ENCODE measurements at places on chromosomes 3 and 15.

- DNase-seq: no peak
These were observed 98.9 kb downstream of the APBA2 start for GRCh38 chr15:28984421-28985315.

GRCh38 chr15:80619680-80620079 lies 75.4 kb upstream of the ABHD17C start:
- no peak for DNase-seq

DNA sequence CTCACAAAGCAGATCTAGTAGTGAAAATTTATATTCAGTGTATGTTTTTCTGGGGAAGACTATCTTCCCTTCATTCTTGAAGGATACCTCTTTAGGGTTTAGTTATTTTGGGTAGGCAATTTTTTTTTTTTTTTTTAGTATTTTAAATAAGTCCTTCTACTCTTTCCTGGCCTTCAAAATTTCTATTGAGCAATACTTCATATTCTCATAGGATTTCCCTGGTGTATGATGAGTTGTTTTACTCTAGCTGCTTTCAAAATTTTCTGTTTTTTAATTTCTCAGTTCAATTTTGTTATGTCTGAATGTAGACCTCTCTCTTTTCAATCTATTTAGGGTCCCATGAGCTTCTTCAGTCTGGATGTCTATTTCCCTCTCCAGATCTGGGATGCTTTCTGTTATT lies 74.3 kb upstream of the PLSCR4 start:
- DNase-seq: no peak

- DNase-seq: no peak
These were observed 7.3 kb upstream of the BCL2A1 start for GRCh38 chr15:79978260-79978654.

GRCh38 chr3:41690766-41691563 lies 270.9 kb downstream of the ULK4 start:
- no peak for DNase-seq

DNA sequence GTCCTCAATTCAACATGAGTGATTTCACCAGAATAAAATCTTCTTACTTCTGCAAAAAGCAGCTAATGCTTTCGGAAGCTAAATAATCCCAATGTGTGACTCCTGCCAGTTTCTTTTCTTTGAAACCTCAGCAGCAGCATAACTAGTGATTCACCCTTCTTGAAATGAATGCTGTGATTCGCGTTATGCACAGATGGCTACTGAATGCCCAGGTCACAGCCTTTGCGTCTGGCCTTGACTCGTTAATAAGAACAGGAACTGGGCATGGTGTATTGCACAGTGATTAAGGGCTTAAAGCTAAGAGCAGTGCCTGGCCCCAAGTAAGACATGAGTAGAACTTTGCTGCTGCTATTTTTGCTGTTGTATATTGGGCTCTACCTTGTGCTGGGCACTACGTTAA lies 19.0 kb downstream of the CGNL1 start:
- DNase-seq: no peak

DNA sequence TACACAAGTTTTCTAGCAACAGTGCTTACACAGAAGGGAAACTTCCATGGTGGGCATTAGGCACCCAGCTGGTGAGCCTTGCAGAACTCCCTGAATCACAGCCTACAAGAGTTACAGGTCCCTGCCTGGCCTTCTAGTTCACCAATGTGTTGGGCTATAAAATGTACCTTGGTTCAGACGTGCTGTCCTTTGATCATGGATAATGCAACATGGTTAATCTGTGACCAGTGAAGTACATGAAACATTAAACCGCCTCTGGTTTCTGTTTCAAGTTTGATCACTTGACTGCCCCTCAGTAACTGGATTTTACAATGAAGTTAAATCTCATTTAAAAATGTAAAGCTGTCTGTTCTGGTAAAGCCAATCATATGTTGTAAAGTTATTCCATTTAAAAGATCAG lies 51.8 kb downstream of the FMN1 start:
- no peak for DNase-seq

DNA sequence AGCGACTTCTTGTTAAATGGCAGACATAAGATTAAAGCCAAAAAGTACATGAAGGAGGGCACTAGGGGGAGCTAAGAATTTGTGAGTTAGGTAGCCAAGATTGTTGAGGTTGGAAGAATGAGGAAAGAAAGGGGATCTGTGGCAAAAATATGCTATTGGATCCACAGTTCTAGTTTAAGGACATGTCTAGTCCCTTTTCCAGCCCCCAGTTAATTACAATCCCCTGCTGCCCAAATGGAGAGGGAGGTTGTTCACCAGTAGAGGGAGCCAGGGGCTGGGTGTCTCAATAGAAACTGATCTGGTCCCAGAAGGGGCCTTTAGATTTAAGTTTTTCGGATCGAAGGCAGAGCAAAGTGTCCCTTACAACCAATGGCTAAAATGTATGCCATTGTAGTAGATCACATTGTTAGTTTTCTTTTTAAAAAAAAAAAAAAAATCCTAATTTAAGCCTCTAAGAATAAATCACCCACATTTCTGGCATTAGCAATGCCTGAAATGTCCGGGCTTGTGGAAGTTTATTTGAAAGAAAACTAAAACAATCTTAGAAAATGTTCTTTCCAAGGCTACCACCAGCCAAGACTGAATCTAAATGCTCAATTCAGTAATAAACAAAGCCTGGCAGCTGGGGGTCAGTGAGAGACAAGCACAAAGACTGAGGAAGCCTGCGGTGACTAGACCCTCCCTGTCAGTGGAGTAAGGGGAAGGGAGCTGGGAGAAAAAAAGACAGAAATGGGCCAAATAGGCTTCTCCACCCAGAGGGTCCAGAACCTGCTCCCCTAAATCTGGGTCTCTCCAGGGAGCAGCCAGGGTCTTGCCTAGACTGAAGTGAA lies 7.1 kb downstream of the COL8A1 start:
- DNase-seq: no peak

DNA sequence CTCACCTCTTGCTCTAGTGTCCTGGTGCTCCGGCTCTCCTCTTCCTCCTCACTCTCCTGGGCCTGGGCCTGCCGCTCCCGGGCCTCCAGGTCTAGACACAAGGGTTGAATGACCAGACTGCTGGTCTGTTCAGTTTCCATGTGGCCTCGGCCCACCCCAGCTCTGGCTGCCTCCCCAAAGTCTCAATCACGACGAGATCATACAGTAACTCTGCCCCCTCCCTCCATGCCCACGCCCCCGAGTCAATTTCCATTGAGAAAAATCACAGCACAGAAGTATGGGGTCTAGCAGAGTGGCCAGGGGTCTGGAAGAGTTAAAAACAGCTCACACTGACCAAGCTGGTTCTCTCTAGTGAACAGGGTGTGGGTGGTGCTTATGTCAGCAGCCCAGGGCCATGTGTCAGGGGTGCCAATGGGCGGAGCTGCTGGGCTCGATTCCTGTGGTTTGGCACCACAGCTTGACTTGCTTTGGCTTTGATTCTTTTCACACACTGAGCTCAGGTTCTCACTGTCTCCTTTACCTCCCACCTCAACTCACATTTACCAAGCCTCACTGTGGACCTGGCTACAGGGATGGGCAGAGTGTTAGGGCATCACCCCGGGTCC lies 6.9 kb downstream of the C15orf62 start:
- no peak for DNase-seq

- no peak for DNase-seq
These were observed 153.6 kb downstream of the TMEM108 start for GRCh38 chr3:133191818-133192217.

DNA sequence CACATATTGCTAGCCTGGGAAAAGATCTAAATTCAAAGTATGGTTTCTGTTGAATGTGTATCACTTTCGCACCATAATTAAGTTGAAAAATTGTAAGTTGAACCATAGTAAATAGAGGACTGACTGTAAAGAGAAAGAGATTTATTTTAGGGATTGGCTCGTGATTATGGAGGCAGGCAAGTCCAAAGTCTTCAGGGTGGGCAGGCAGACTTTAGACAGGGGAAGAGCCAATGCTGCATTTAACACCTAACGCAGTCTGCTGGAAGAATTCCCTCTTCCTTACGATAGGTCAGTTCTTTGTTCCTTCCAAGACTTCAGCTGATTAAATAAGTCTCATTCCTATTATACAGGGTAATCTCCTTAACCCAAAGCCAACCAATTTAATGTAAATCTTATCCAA lies 15.8 kb downstream of the C3orf85 start:
- no peak for DNase-seq

DNA sequence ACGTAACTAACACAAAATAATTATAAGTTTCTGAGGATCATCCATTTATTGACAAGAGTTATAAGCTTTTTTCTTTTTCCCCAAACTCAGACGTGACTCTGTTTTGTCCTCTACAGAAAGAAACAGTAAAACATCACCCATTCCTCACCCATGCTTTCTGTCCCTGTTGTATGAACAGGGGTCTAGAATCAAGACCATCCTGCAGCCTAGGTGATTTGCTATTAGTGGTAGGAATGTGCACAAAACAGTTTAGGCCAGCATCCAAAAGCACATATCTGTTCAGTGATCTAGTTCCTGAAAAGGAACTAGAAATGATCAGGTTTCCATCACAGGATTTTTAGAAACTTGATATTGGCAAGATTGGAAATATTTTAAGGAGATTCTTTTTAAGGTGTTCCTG lies 527.6 kb downstream of the SOX2 start:
- DNase-seq: no peak

- no peak for DNase-seq
These were observed 4.7 kb downstream of the TCF12 start for GRCh38 chr15:56923174-56923591.

GRCh38 chr3:127940116-127940515 lies 25.1 kb downstream of the KBTBD12 start:
- DNase-seq: no peak

DNA sequence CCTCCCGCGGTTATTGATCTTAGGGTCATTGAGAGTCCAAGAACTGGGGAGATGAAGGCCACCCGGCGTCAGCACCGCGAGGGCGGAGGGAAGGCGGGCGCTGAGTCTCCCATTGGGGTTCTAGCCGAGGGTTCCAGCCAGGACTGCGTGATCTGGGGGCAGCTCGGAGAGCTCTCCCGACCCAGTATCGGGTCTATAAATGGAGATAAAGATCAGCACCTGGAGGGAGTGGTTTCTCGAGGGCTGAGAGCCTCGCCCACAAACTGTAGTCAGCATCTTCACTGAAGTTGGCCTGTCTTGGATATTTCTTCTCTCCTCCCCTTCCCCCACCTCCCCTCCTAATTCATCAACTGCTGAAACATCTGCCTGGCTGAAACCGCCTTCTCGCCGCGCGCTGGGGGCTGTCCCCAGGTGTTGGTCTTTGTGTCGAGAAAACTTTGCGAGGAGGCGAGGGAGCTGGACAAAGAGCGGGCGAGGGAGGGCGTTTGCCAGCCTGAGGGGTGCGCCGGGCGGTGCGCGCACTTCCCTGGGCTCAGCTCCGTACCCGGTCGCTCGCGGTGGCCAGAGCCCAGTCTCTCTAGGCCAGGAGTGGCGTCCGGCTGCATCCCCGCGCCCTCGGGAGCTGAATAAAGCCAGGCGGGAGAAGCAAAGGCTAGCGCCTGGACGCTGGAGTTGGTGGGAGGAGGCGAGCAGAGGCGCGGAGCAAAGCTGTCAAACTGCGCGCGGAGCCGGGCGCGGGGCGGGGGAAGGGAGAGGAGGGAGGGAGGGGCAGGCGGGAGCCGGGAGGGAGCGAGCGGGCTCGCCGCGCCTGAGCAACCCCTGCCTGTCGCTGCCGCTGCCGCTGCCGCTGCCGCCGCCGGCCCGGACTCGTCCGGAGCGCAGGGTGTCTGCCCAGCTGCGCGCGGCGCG lies at the start of gene ST8SIA2:
Gene ST8SIA2, plus strand, starts transcription at position 811 of the 909 bp plus-strand sequence. CDS start 184 bp downstream, outside the sequence.
- DNase-seq: no peak

- no peak for DNase-seq
These were observed 74.1 kb downstream of the DIPK2A start for GRCh38 chr3:144045766-144046165.

DNA sequence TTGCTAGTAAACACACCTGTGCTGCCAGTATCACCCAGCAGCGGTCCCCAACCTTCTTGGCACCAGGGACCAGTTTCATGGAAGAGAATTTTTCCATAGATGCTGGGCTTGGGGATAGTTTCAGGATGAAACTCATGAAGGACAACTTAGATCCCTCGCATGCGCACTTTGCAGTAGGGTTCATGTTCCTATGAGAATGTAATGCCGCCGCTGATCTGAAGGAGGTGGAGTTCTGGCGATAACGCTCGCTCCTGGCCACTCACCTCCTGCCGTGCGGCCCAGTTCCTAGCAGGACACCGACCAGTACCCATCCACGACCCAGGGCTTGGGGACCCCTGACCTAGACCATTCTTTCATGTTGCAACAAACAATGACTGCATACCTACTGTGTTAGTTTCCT lies 89.7 kb downstream of the TOP2B start:
- DNase-seq: no peak

DNA sequence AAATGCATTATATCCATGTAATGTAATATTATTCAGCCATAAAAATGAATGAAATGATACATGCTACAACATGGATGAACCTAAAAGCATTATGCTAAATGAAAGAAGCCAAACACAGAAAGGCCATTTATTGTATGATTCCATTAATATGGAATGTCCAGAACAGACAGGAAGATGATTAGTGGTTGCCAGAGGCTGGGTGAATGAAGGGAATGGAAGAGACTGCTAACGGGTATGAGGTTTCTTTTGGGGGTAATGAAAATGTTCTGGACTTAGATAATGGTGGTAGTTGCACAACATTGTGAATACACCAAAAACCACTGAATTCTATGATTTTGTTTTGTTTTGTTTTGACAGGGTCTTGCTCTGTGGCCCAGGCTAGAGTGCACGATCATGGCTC lies 61.6 kb upstream of the MAP4 start:
- DNase-seq: no peak

DNA sequence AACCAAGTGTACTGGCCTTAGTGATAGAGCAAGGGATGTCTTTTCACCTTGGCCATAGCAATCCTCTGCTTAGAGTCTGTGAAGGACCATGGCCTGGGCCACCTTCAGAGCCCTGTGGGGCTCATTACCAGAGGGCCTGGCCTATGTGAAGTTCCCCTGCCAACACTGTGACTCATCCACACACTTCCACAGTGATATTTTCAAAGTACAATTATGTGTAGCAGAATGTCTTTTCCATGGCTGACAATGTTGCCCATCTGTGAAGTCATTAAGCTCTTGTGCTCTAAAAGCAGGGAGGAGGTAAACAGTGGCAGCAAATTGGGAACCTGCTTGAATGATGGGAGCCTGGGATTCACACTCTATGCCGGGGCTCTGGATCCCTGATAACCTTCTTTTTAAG lies 12.2 kb upstream of the CACNA1D start:
- no peak for DNase-seq

DNA sequence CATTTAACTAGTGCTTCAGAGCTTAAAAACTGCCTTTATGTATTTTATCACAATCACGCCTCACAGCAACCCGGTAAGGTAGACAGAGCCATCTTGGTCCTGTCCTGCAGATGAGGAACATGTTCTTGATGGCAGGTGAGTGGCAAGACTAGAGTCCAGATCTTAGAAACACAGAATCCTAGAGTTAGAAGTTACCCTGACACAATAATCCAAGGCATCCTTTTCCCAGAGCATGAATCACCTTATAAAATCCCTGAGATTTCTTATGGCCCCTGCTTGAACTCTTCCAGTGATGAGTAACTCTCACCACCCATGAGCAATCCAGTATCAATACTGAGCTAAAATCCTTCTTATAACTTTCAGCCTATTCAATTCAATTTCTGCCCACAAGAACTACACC lies 16.9 kb downstream of the POPDC2 start:
- DNase-seq: no peak

Measured in iPS DF 6.9 (cell line).